T follicular helper cell (primary cell): ENCODE measurements at places on chromosomes 7 and 10.

GRCh38 chr10:130631142-130632096, 495.2 kb downstream of the GLRX3 start:
- DNase-seq, result no peak

DNA sequence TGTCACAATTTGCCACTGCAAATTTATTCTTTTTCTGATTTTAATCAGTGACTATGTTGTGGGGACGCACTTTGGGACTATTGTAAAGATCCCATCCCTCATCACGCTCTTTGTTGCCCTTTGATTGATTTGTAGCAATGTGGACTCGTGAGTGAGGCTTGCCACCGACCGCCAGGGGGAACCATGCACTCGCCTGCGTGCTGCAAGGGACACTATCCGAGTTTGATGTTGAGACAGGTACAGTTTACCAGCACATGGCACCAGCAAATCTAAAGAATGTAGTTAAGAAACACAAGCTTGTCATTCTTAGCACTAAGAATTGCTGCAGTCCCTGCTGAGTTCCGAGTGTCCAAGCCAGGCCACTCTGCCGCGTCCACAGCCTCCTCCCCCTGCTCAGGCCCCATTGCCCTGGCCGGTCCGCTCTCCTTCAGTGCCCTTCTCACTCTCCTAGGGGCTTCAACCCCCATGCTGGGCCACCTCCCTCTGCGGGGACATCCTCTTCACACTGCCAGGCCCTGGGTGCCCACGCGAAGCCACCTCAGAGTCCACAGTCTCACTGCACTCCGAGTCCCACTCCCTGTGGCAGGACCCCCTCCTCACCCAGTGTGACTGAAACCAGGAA, 2.0 kb upstream of the SFTPA2 start:
- peak; percentile 33 for DNase-seq

GRCh38 chr10:23192712-23193434, 761 bp downstream of the PTF1A start:
- no peak for DNase-seq

GRCh38 chr10:48658243-48658974, 26.3 kb upstream of the WDFY4 start:
- DNase-seq, result no peak

DNA sequence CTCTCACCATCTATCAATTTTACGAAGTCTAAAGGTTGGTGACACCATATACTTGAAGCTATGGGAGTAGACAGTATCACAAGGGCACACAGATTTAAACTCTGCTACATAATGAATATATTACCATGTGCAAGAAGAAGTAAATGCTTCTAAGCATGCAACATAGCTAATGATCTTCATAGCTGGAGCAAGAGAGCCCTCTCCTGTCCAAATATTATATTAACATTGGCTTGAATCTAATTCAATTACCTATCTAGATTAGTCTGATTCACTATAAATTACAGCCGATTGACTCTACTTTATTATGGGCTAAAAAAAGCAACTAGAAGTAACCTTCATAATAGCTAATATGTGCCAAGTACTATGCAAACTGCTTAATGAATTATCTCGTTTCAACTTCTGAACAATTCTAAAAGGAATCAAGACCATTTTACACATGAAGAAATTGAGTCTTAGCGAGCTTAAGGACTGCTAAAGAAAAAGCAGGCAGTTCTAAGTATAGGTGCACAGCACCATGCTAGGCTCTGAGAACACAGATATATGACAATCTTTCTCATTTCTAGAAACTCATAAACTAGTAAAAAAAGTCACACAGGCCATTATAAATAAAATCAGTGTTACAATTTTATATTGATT, 21.9 kb downstream of the FRA10AC1 start:
- no peak for DNase-seq

DNA sequence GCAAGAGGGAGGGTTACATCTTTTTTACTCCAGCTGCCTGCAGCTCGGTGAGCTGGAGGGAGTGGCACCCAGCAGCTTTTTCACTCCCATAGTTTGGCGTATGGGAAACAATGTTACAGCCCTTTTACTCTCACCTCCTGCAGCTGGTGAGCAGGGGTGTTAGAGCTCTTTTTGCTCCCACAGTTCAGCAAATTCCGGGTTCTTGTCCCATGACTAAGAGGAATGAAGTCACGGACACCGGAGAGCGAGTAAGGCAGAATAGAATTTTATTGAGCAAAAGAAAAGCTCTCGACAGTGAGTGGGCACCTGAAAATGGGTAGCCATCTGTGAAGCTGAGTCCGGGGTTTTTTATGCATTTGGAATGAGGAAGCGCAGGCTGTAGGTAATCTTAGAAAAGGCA, 446.6 kb downstream of the GFRA1 start:
- no peak for DNase-seq

GRCh38 chr7:151460474-151460855, 20.5 kb upstream of the CRYGN start:
- DNase-seq, result no peak

GRCh38 chr10:5310914-5311313, 53.9 kb upstream of the UCN3 start:
- DNase-seq, result no peak

GRCh38 chr10:19944911-19945663, 128.9 kb downstream of the PLXDC2 start:
- no peak for DNase-seq

DNA sequence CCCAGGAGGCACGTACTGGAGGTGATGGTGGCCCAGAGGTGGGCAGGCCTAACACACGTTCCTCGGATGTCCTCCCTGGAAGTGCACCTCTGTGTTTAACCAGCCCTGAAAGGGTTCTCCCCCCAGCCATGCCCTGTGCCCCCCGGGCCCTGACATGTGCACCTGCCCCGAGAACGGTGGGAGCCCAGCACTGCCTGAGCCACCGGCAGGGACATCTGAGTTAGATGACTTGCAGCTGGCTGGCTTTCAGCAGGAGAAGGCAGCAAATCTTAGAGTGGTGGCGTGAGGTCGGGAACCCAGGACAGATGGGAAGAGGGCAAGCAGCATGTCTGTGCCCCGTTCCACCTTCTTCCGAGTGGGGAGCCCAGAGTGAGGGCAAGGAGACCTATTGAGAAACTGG, 291.8 kb downstream of the TCERG1L start:
- DNase-seq, result no peak

- DNase-seq, result no peak
Measured at GRCh38 chr10:104907521-104907920, 266.4 kb downstream of the SORCS3 start.

DNA sequence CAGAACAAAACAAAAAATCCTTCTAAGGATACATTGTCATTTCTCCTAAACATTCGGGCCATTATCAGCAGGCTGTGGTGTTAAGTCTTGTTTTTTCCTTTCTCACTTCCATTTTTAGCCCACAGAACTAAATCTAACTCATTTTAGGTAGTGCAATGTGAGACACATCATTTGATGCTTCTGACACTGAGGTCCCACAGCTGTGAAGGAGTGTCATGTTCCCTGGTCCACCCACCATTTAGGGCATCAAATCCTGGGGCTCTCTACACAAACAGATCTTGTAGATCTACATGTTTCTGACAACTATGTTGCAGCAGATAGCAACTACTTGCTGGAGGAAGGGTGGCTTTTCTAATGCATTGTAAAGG, 232.5 kb upstream of the IGFBP3 start:
- DNase-seq, result no peak

GRCh38 chr7:33996899-33997298, 91.6 kb downstream of the BMPER start:
- DNase-seq, result no peak

- no peak for DNase-seq
Measured at GRCh38 chr7:35604595-35604994, 90.3 kb downstream of the HERPUD2 start.

GRCh38 chr10:29534590-29534989, 100.2 kb downstream of the SVIL start:
- DNase-seq, result no peak

DNA sequence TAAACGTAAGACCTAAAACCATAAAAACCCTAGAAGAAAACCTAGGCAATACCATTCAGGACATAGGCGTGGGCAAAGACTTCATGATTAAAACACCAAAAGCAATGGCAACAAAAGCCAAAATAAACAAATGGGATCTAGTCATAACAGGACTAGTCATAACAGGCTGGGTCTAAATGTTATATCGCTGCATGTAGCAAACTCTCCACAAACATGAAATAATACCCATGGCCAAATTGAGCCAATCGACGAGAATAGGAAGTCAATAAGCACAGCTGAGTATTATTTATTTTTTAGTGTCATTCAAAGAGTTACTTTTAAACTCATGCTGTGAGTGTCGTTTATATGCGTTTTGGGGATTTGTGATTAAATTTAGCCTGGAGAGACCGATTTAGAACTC, 225.1 kb downstream of the TFEC start:
- no peak for DNase-seq

GRCh38 chr7:120216947-120217346, 56.0 kb upstream of the KCND2 start:
- DNase-seq, result no peak

DNA sequence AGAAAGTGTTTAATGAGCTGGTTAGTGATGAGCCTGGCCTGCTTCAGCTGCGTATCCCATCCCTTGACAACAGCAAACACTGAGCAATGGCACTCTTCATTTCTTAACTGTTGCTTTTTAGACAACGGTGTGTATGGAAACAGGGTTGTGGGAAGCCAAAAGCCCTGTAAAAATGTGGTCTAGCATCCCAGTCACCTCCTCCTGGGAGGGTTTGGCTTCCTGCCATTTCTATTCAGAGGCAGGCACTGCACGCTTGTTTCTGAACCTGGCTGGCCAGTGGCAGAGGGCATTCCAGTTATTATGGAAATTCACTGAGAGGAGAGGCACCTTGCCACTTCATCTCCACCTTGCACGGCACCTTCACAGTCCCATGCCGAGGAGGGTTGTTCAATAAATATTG, 123.0 kb upstream of the ADARB2 start:
- DNase-seq, result no peak

DNA sequence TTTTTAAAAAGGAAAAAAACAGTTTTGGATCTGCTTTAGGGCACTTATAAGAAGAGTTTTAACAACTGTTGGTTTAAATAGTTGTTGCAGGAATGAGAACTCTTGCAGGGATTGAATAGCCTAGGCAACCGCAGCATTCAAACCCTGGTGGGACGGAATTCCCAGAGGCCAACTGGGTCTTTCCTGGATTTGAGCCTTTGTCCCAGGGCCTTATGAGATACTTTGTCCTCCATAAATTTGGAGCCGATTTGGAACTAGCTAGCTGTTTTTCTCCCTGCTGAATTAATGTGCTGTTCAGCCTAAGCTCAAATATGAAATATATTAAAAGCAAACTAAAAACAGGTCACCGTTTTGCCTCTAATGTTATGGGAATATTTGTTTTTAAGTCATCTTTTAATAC, 109.6 kb downstream of the LRMDA start:
- no peak for DNase-seq

GRCh38 chr7:130092598-130092997, 22.3 kb downstream of the KLHDC10 start:
- DNase-seq, result no peak

DNA sequence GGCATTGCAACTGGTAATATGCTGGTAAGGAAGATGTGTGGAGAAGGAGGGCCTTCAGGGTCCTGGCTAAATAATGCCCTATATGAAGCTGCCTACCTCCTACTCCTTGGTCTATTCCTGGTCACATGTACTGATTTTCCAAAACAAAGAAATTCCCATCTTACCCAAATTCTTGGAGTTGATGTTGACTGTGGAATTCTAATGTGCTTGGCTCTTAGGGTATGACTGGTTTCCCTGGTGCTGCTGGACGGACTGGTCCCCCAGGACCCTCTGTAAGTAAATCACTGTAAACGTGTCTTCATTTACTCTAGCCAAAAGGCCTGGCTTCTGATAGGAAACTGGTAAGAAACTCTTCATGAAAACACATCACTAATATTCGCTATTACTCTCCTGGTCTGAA, 27.0 kb downstream of the COL1A2 start:
- no peak for DNase-seq

DNA sequence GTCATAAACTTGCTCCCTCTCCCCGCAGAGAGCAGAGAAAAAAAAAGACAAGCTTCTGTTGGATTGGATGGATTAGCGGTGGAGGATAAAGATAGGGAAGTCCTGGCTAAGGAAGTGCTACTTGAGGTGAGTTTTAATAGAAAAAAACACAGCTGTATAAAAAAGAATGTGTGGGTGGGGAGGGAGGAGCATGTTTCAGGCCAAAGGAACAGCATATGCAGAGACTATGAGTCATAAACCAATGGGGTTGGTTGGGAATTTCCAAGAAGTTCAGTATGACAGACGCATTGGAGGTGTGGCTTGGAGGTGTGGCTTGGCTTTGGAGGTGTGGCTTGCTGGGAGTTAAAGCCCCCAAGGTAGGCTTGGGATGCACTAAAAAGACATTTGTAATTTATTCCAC, 103.0 kb upstream of the LSM8 start:
- no peak for DNase-seq

- peak; percentile 33 for DNase-seq
Measured at GRCh38 chr10:96339956-96340904, 18.6 kb downstream of the OPALIN start.

DNA sequence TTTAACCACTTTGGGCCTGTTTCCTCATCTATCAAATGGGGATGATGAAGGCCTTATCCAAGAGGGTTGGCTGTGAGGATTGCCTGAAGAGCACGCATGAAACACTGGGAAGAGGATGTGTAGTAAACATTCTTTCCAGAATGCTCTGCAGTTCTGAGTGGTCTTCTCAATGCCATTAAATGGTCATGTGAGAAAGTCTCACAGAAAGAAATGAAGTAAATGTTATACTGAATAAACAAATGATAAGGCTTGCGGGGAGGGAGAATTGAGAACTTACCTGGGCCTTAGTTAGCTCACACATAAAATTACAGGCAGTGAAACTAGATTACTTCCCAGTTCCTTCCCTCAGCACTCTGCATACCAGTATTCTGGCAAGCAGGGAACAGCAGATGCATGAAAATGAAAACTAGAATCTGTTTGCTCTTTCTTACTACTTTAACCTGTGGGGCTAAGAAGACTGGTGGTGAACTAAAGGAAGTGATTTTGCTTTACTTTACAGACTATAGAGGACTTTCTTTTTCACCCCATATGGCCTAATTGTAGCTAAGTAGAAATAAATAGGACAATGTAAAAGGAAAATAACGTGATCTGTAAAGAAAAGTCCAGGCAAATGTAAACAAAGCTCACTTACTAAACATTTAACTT, 135.3 kb upstream of the CCDC6 start:
- no peak for DNase-seq

- no peak for DNase-seq
Measured at GRCh38 chr10:51926337-51926736, 226.9 kb upstream of the CSTF2T start.
